ENCODE measurements at places on chromosomes 13 and 19. TPM values are rescaled to one million over a fixed set of nuclear protein-coding genes. Genes with fewer than 3 reads are reported as not detected.

DNA sequence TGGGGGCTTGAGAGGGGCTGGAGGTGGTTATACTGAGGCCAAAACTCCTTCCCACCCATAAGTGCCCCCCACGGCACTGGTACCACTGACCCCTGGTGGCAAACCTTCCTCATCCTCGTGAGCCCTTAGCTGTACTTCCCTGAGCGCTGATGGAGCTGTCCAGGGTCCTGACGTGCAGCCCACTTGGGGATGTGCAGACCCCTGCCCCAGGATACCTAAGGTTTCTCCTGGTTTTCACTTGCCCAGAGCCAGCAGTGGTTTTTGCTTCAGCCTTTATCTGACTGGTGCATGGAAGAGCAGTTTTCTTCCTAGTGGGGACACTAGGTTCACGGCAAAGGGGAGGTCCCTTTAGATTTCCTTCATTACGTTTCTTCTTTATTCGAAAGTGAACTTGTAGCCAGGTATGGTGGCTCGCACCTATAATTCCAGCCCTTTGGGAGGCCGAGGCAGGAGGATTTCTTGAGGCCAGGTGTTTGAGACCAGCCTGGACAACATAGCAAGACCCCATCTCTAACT is 28.7 kb upstream of the KCTD15 start:
- H3K36me3 ChIP-seq = no peaks in the 10 kb centered on the region
- H3K4me3 ChIP-seq = no peak overlapping the region
- peaks cover 2% of the 10 kb centered on the region for H3K27me3 ChIP-seq
- no peak overlapping the region for H3K27ac ChIP-seq

The ATP7B gene
- total RNA-seq = 40.2 TPM

The NKG7 gene
- total RNA-seq = not detected

The FFAR3 gene
- total RNA-seq = not detected

DNA sequence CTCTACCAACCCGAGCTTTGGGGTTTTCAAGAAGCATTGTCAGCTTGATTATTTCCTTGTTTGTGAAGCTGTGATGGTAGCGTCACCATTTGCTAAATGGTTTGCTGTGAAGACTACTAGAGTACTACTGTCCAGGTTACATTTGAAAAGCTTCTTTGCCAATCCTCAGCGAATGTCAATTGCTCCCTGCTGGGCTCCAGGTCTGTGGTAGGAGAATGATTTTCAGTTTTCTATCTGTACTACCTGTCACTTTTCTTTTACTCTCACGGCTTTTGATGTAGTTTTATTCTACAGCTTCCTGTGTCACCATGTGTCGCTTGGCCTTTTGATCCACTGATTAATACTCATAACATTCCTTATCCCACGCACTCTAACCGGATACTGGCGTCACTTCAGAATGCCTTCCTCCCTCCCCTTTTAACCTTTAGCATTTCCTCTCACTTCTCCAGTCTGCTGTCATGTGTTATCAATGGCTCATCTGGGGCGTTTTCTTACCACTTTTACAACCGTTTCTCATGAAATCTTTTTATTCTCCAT is 7.5 kb upstream of the GPR183 start:
- peaks cover 2% of the 10 kb centered on the region for H3K36me3 ChIP-seq
- no peak for DNase-seq
- no peaks in the 10 kb centered on the region for H3K27me3 ChIP-seq

- H3K4me3 ChIP-seq = no peak overlapping the region
- H3K36me3 ChIP-seq = no peaks in the 10 kb centered on the region
- DNase-seq = no peak
- H3K4me1 ChIP-seq = peaks cover 22% of the 10 kb centered on the region
These were observed 43.4 kb upstream of the XPO4 start for GRCh38 chr13:20945952-20946383.

The STXBP2 gene
- total RNA-seq = 125 TPM

DNA sequence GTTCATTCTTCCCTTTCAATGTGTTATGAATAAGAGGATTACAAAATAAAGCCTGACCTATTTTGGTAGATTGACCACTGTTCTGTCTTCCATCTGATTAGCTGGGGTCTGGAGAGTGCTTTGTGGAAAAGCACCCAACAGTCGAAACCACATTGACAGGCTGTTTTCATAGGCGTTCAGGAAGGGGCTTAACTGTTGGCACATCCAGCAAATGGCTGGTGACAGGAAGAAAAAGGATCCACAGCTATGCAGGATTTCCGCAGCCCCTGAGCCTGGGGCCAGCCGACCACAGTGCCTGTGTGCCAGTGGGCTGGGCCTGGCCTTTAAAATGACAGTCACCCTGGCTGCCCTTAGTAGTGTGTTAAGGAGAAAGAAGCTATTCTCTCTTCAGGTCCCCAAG is 113.3 kb downstream of the SIPA1L3 start:
- peaks cover 27% of the 10 kb centered on the region for H3K4me1 ChIP-seq
- DNase-seq = no peak
- H3K4me3 ChIP-seq = no peak overlapping the region

The PALM3 gene
- total RNA-seq = 25.9 TPM

DNA sequence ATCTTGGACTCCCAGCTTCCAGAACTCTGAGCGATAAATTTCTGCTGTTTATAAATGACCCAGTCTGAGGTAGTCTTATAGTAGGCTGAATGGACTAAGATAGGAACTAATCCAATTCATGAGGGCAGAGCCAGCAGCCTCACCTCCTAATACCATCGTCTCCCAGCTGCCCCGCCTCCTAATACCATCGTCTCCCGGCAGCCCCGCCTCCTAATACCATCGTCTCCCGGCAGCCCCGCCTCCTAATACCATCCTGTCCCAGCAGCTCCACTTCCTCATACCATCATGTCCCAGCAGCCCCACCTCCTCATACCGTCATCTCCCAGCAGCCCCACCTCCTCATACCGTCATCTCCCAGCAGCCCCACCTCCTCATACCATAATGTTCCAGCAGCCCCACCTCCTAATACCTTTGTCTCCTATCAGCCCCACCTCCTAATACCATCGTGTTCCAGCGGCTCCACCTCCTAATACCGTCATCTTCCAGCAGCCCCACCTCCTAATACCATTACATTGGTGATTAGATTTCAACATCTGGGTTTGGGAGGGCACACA is 2.4 kb upstream of the ARGLU1 start:
- peak; percentile 98 for DNase-seq
- H3K4me3 ChIP-seq = peak overlapping the region; percentile 21
- no peaks in the 10 kb centered on the region for H3K36me3 ChIP-seq
- peak overlapping the region; percentile 9 for H3K27ac ChIP-seq
- no peaks in the 10 kb centered on the region for H3K27me3 ChIP-seq
- peaks cover 23% of the 10 kb centered on the region for H3K4me1 ChIP-seq

DNA sequence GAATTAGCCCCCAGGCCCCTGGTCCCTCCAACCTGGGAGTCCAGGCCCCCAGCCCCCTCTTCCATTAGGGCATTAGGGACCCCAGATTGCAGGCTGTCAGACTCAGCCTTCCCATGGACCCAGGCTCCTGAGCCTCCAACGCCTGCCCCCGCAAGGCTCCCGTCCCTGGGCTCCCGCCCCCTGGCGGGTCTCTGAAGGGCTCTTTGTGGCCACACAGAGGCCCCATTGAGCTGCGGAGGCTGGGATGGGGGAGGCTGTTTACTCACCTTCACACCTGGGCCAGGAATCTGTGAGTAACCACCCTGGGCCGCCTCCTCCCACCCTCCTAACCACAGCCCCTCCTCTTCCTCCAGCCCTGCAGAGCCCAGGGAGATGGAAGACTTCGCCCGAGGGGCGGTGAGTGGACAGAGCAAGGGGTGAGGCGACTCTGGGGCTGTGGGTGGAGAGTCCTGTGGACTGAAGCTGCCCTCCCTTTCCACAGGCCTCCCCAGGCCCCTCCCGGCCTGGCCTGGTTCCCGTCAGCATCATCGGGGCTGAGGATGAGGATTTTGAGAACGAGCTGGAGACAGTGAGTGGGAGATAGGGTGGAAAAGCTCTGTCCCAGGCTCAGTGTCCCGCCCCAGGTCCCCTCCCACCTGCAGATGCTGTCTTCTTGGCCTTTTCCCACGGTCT is 4.9 kb downstream of the ARHGEF1 start:
- peaks cover 3% of the 10 kb centered on the region for H3K36me3 ChIP-seq
- peak; percentile 93 for DNase-seq
- peak overlapping the region; percentile 47 for H3K27ac ChIP-seq
- no peaks in the 10 kb centered on the region for H3K27me3 ChIP-seq

DNA sequence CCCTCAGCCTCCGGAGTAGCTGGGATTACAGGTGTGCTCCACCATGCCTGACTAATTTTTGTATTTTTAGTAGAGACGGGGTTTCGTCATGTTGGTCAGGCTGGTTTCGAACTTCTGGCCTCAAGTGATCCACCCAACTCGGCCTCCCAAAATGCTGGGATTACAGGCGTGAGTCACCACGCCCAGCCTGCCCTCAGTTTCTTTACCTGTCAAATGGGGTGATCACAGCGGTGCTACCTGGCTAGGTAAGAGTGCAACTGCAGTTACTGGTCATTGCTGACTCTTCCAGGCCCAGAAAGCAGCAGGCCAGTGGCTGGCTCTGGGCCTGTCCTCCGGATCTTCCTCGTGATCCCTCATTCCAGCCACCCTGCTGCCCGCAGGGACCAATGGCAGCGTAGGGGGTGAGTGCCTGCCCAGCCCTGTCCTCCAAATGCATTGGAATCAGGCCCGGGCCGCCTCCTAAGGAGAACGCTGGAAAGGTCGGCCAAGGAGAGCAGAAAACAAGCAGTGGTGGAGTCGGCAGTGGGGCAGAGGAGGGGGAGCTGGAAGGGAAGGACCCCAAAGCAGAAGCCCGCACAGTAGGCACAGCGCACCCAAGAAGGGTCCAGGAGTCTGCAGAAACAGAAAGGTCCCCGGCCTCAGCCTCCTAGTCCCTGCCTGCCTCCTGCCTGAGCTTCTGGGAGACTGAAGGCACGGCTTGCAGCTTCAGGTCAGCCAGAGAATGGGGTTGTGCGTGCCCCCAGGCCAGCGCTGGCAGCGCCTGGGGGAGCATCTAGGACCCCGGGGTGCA is 1.8 kb upstream of the SLC27A1 start:
- H3K4me3 ChIP-seq = peak overlapping the region; percentile 91
- no peaks in the 10 kb centered on the region for H3K36me3 ChIP-seq
- peaks cover 4% of the 10 kb centered on the region for H3K4me1 ChIP-seq
- DNase-seq = no peak

DNA sequence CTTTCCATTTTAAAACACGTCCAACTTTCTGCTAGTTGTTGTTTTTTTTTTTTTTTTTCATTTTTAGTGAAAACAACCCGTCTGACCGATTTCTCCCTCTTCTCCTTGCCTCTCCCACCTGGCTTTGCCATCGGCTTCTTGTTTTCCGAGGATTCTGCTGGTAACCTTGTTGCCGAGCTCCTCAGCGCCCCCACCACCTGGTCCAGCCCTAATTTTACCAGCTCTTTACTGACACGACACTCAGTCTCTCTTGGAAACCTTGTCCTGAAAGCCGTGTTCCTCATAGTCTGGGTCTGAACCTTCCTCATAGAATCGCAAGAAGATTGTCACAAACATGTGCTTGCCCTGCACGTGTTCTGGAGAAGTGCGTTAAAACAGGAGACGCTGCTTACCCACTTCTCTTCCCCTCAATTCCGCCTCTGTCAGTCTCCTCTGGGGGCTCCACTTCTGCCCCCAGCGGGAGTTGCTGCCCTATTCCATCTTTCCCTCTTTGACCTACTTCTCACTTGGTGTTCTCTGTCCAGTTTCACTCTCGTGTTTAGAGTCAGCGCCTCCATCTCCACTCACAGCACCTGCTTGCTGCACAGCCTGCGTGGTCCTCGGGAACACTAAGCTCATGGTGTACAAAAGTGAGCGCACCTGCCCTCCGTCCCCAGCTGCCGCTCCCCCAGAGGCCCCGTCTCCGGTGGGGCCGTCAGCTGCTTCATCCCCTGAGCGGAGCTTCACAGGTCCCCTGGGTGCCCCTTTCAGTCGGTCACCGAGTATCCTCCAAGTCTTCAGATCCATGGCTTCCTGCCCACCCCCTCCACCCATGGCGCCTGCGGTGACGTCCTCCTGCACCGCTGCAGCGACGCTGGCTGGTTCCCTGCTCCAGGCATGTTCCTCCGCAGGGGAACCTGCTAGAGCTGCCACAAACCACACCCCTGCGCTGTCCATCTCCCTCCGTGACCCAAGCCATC is 65.1 kb downstream of the TM9SF2 start:
- H3K4me1 ChIP-seq = no peaks in the 10 kb centered on the region
- H3K27ac ChIP-seq = no peak overlapping the region
- no peak overlapping the region for H3K4me3 ChIP-seq
- H3K27me3 ChIP-seq = no peaks in the 10 kb centered on the region
- DNase-seq = no peak

DNA sequence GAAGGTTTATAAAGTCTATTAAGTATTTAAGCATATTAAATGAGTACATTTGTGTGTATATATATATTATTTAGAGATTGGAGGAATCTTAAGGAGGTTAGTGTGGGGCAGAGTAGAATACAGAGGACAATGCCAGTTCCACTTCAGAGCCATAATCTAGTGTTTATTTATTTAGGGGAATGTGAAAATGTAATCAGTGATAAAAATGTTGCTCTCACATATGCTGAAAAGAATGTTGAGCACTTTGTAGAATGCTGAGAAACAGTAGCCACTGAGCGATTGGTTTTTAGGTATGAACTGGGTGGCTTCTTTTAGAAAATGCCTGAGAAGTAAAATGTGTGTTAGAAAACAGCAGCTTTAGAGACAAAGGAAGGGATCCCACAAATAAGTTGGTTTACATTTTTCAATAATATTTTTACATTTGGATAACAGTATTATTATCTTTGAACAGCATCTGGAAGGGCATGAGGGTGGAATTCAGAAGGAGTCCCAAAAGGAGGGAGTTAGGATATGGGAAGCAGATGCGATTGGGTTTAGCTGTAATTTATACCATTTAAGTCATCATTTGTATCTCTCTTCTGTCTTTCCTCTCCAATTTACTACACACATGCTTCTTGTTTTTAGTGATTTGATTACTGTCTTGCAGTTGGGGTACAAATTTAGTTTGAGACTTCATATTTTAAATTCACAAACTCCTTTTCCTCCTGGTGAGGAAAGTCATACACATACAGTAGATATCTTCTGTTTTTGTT is 68.6 kb downstream of the NDFIP2 start:
- no peak for DNase-seq
- no peaks in the 10 kb centered on the region for H3K36me3 ChIP-seq
- no peaks in the 10 kb centered on the region for H3K27me3 ChIP-seq
- H3K4me3 ChIP-seq = no peak overlapping the region

GRCh38 chr19:31139871-31140505 is 209.2 kb downstream of the TSHZ3 start:
- no peak overlapping the region for H3K27ac ChIP-seq
- H3K36me3 ChIP-seq = no peaks in the 10 kb centered on the region
- H3K4me3 ChIP-seq = no peak overlapping the region

DNA sequence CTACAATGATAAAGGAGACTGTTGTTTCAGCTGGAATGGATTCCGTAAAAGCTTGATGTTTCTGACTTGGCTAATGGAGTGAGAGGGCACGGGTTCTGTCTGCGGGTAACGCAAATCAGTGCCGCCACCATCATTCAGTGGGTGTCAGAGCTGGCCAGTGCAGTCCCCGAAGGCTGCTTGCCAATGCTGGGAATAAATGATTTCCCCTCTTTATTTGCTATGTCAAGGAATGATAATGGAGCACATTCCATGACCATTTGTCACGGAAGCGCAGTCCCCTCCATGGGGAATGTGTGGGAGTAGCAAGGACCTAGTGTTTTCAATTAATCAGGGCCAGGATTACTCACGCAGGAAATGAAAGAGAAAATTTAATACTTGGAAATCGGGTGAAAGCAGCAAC is 899.3 kb downstream of the UQCRFS1 start:
- H3K27ac ChIP-seq = no peak overlapping the region
- no peaks in the 10 kb centered on the region for H3K4me1 ChIP-seq
- no peaks in the 10 kb centered on the region for H3K27me3 ChIP-seq
- H3K36me3 ChIP-seq = no peaks in the 10 kb centered on the region
- no peak for DNase-seq

The SH2D3A gene
- total RNA-seq = 20.5 TPM
